ENCODE measurements at places on chromosomes 16 and 17.

DNA sequence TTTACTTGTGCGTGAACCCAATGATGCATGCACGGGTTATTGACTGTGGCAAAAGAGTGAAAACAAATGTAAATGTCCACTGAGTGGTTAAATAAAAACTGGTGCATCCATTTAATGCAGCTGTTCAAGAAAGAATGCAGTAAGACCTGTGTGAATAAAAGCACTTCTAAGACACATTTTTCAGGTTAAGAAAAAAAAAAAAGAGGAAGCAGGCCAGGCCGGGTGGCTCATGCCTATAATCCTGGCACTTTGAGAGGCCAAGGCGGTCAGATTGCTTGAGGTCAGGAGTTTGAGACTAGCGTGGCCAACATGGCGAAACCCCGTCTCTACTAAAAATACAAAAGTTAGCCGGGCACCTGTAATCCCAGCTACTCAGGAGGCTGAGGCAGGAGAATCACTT lies 11.8 kb downstream of the CNGB1 start:
- DNase-seq, result no peak

DNA sequence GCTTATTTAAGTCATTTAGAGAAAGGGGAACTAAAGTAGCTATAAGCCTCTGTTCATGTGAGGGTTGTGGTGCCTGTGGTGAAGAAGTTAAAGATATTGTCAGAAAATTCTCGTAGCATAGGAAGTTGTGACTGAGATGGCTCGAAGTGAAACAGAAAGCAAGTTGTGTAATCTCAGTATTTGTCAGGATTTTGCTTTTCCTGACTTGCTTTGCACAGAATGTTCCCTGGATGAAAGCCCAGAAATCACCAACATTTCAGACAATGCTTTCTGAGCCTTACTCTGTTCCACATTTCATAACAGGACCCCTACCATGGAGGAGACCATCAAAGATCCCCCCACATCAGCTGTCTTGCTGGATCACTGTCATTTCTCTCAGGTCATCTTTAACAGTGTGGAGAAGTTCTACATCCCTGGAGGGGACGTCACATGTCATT lies 10.6 kb downstream of the CALCOCO2 start:
- peak; percentile 54 for DNase-seq

DNA sequence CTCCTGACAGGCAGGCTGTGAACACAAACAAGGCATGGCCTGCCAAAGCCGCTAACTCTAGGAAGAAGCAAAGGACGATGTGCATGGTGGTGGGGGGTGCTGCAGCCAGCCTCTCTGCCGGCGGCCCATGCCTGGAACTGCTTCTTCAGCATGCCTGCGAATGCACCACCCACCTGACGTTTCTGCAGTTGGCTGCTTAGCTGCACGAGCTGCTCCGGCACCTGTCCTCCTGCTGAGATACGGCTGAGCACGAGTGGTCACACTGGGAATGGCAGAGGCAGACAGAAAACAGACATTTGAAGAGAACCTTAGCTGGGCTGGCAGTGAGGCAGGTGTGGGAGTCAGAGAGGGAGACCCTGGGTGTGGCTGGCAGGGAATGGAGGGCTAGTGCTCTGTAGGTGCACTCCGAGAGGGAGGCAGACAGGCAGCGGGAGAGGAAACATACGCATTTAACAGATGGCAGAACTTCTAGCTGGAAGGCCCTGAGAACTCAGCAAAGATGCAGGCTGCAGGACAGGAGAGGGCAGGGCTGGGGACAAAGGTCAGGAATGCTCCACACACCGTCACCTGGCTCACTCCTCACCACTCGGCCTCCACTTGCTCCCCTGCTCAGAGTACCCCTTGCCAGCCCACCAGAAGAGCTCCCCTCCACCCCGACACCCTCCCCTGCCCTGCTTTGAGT lies 5.2 kb downstream of the FLCN start:
- no peak for DNase-seq

GRCh38 chr16:84514874-84515835 lies 10.7 kb upstream of the MEAK7 start:
- no peak for DNase-seq

- DNase-seq, result peak; percentile 86
Observed at GRCh38 chr17:31843070-31843745, 15.8 kb downstream of the COPRS start.

DNA sequence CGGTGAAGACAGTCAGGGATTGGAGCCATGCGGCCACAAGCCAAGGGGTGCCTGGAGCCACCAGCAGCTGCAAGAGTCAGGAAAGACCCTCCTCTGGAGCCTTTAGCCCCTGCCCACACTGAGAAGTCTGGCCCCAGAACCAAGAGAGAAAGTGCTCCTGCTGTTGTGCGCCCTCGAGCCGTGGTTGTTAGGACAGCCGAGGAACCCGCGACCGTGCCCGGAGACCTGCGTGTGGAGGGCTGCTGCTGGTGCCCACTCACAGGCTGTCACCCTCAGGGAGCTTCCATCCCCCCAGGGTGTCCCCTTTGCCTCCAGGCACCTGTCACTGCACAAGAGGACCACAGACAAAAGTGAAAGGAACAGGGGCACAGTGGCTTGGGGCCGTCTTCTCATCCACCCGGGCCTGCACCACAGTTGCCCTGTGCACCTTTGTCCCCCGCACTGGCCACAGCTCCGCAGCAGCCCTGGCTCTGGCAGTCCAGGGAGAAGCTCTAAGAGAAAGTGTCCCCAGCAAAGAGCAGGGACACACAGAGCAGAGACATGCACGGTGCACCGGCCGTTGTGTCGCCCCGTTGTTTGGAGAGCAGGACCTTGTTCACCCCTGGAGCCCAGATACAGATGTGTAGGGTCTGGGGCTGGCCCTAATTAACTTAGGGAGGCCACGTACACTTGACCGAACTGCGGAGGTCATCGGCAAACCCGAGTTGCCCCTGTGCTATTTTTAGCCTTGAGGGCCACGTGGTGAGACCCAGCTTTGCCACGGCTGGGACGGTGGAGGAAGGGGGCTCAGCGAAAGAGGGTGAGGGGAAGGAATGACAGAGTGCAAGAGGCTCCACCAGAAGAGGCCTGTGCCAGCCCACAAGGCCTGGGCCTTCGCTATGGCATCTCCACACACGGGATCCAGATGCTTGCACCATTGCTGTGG lies 329.2 kb downstream of the C16orf95 start:
- DNase-seq, result no peak

GRCh38 chr16:73354434-73354833 lies 306.5 kb upstream of the ZFHX3 start:
- no peak for DNase-seq

DNA sequence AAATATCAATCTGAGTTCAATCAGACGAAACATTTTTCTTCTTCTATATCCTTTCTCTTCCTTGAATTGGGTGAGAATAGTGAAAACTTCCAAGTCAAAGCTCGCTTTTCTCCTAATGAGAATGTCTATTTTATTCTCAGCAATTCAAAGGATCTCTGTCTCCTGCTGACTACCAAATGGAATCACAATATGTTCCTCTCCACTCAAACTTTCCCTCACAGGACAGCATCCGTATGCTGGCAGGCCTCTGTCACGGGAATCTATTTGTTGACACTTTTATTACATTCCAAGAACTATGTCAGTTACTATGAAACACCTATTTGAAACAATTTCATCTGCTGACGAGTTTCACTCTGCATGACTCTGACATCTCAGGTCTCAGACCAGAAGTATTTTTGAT lies 1196.6 kb downstream of the CDH11 start:
- no peak for DNase-seq

DNA sequence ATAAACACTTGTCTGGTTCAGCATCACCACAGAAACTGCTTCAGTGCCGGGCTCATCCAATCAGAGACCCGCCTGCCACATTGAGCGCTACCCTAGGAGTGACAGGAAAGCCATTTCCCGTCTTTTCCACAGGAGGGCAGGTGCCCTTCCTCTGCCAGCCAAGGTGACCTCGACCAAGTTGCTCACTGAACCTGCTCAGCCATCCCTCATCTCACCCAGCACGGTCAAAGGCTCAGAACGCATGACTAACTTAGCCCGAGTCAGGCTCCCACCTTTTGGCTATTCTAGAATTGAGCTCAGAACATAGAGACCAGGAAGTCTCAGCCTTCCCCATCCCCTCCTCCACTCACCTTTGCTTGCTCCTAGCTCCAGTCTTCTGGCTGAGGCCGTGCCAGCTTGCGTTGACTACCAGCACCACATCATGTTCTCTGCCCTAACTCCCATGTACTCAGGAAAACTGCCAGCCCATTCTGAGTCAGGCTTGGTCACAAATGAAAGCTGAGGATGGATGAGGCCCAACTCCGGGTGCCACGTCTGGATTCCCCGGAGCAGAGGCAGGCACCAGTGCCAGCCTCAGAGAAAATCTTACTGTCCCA lies 15.6 kb downstream of the MRPS23 start:
- DNase-seq, result peak; percentile 88

GRCh38 chr16:71851746-71852145 lies 6.0 kb downstream of the ATXN1L start:
- no peak for DNase-seq

- DNase-seq, result no peak
Observed at GRCh38 chr17:33889766-33890165, 365.3 kb upstream of the CCL2 start.
